ENCODE measurements at places on chromosomes 11 and 22. TPM values are rescaled to one million over a fixed set of nuclear protein-coding genes. Genes with fewer than 3 reads are reported as not detected.

The PARVB gene
- total RNA-seq: 41.5 TPM

The FOLR1 gene
- total RNA-seq: not detected

The PGA4 gene
- total RNA-seq: not detected

The RHOD gene
- 0.33 TPM for total RNA-seq

The OR9G1 gene
- not detected for total RNA-seq

The XKR3 gene
- not detected for total RNA-seq

The TYR gene
- not detected for total RNA-seq

The APOBEC3B gene
- total RNA-seq: 51.9 TPM

The CRYAB gene
- total RNA-seq: not detected

The RIC3 gene
- total RNA-seq: 4.8 TPM

The CYTH4 gene
- total RNA-seq: 126 TPM

The NAALAD2 gene
- not detected for total RNA-seq

The CRELD2 gene
- 51.2 TPM for total RNA-seq

The LAMTOR1 gene
- total RNA-seq: 76.9 TPM

The VSIG2 gene
- total RNA-seq: 0.55 TPM

The PTGDR2 gene
- 5.7 TPM for total RNA-seq

The RCOR2 gene
- total RNA-seq: not detected

The RFPL2 gene
- total RNA-seq: 2.8 TPM

The SCGB1D4 gene
- total RNA-seq: not detected

The WNT11 gene
- total RNA-seq: 0.20 TPM

The ELMOD1 gene
- total RNA-seq: not detected

The SCN3B gene
- 0.03 TPM for total RNA-seq

The ADORA2A gene
- 19.8 TPM for total RNA-seq

The CASP5 gene
- total RNA-seq: not detected

The MCAM gene
- total RNA-seq: 6.5 TPM

The ACTN3 gene
- 0.30 TPM for total RNA-seq

The LGR4 gene
- 0.10 TPM for total RNA-seq

The DRAP1 gene
- 162 TPM for total RNA-seq

The FERMT3 gene
- total RNA-seq: 199 TPM

The ARHGAP20 gene
- total RNA-seq: 0.05 TPM

The PATE4 gene
- total RNA-seq: not detected

The UBQLNL gene
- 0.28 TPM for total RNA-seq

The INPP5J gene
- total RNA-seq: not detected

The CLMP gene
- total RNA-seq: 0.81 TPM

The KCNK4 gene
- total RNA-seq: 0.15 TPM

The TRIM49 gene
- total RNA-seq: not detected

The POU2AF3 gene
- total RNA-seq: not detected

The CRYBA4 gene
- not detected for total RNA-seq

The PATE2 gene
- total RNA-seq: not detected

Measured in activated CD4-positive, alpha-beta memory T cell treated with anti-CD3 and anti-CD28 coated beads, Interleukin-2, amount 10 ng/mL, durations not matched to agents 7 days and 5 days (primary cell).